ENCODE measurements at places on chromosomes 16 and 17.

- no peak for DNase-seq
Observed at GRCh38 chr16:1550069-1550468, 16.6 kb downstream of the TMEM204 start.

DNA sequence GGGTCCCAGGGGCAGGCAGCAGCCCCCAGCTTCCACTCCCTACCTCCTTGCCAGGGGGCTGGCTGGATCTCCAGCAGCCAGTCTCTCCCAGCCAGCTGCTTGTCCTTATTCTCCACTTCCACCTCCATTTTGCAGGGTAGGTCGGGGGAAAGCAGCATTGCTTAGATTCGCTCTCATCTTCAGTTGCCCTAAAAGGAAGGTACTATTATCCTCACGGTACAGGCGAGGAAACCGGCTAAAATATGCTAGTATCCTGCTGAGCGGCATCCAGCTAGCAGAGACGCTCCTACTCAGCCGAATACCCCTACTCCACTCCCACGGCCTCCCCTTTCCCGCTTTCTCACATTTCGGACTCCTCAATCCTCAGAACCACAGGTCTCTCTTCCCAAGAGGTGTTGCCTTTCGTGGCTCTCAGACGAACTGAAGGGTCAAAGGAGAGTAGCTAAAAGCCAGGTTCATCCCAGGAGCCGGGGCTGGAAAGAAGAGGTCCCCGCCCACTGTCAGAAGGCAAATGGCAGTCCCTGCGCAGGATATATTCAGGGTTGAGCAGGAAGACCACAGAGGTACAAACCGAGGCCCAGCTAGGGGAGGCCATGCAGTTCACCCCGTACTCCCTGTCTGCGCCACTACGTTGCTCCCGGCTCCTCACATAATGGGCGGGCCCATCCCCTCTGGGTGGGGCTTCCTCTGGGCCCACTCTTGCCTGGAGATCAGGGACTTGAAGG is 1.7 kb upstream of the RAB11FIP4 start:
- DNase-seq = no peak

DNA sequence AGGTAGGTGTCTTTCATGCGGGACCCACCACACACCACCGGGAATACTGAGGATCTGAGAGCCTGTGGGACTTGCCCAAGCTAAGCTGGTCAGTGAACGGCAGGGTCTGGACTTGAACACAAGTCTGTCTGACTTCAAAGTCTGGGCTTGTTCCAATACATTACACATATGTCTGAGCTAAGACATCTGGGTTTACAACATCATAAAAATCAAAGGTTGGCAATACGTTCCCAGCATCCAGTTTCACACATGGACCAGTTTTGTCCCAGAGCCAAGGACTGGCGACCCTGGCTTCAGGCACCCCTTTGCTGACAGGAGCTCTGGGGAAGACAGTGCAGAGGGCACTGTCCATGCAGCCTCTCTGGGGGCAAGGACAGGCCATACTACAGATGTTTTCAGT is 27.9 kb upstream of the AXIN2 start:
- no peak for DNase-seq

DNA sequence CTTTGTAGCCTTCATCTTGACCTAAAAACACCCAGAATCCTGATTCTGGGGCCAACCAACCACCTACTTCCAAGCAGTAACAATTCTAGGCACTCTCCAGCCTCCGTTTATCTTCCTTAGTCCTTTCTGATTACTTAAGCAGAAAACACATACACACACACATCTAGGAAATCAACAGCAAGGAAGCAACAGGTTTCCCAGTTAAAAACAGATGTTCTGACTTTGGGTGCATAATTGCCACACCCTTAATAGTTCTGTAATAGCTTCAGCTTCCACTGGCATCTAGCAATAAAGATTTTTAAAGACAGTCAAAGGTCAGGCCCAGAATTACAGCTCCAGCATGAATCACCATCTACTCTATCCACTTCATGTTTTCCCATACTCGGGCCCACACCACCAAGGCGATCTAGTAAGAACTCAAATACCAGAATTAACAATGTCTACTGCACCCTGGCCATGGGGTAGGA is 2.6 kb downstream of the ARHGAP17 start:
- DNase-seq = no peak

DNA sequence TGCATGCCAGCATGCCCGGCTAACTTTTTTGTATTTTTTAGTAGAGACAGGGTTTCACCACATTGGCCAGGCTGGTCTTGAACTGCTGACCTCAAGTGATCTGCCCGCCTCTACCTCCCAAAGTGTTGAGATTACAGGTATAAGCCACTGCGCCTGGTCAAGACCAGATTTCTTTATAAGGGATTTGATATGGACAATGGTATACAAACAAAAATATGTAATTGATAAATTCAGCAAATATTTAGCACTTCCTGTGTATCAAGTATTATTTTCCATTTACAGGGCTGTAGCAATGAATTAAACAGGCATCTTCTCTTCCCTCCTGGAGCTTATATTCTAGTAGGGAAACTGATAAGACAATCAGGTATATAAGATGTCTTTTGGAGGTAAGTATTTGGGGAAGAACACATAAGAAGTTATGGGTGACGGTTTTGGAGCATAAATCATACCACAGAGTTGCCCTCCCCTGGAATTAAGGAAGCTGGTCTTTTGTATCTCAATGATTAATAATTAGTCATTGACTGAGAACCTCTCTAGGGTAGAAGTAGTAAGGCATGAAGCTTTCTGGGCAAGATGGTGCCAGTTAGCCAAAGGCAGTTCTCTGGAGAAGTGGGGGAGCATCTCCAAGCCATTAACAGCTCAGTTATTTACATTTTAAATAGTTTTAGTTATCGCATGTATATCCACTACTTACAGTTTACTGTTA is 35.8 kb downstream of the TANC2 start:
- no peak for DNase-seq

GRCh38 chr16:879461-879861 is 78.9 kb upstream of the GNG13 start:
- no peak for DNase-seq

- DNase-seq = peak; percentile 25
Observed at GRCh38 chr16:90019543-90020259, 445 bp upstream of the DBNDD1 start.

DNA sequence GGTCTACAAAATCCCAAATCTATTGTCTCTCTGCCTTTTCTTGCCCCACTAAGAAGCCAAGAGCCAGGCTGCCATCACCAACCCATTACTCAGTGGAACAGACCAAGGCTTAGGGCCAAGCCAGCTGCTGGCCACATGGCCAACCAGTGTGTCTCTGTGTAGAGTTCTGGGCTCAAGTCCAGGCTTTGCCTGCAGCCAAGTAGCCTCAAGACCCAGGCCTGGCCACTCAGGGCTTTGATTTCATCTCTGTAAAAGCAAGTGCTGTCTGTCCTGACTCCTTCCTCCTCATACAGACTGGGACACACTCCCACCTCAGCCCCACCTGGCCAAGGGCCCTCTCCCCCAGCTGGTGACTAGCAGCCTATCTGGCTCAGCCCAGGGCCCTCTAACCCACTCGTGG is 14.6 kb downstream of the SREBF1 start:
- no peak for DNase-seq

DNA sequence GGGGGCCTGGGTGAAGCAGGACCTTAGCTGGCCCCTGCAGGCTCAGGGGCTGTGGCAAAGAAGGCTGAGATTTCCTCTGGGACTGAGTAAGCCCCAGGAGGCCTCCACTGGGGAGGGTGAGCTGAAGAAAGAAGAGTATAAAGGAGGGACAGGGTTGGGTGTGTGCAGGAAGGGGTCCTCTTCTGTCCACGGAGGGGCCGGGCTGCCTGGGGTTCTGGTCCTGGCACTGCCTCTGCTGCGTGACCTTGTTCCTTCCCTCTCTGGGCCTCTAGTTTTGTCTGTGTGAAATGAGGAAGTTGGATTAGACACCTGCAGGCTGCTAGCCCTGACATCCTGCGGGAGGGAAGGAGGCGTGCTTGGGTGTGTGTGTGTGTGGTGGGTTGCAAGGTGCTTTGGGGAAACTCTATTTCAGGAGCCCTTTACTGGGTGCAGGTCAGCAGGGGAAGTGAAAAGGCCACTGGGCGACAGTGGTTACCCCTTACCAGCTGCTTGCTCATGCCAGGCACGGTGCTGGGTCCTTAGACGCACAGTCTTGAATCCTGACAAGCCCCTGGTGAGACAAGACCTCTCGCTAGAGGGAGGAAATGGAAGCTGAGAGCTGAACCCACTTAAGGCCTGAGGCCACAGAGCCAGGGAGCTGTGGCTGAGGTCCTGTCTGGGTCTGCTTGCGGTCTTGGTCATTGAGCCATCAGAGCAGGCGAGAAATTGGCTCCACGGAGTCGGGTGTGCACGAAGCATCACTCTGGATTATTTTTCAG is 60.7 kb downstream of the OR1D5 start:
- DNase-seq = no peak
